D721Med (cell line): ENCODE measurements at places on chromosomes 4 and X.

DNA sequence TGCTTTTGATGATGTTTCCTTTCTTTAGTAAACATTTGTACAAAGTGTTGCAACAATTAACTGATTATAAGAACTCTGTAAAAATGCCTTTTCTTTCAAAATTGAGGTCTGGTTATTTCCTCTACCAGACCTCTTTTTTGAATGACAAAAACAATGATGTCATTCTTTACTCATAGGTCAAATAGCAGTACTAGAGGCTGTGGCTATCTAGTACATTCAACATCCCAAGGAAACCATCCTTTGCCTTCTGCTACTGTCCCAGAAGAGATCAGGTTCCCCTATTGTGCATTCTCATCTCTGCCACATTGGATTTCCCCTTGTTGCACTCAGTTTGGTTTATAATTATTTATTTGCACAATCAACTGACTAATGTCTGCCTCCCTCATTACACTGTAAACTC lies 19.1 kb upstream of the MAD2L1 start:
- no peak for DNase-seq

- no peak for DNase-seq
These were observed 382.2 kb upstream of the IGFBP7 start for GRCh38 chr4:57492251-57492878.

GRCh38 chrX:110162867-110163266 lies 155.0 kb downstream of the AMMECR1 start:
- no peak for DNase-seq

DNA sequence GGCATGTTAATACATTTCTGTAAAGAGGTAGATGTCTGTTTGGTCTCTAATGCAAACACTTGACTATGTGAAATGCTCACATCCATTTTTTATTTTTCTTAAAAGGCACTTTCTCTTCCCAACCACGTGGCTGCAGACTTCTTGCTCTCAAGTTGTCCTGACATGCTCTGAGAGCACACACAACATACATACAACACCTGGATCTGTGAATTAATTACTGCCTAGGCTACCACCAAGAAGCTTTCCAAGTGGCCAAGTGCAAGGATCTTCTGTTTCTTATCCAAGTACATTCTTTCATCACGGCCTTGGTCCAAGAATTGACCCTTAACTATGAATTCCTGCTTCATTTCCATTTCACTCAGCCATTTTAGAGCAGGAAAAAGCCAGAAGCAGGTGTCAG lies 110.8 kb downstream of the SPRY1 start:
- no peak for DNase-seq

GRCh38 chrX:47802589-47802988 lies 34.1 kb upstream of the ZNF81 start:
- DNase-seq: no peak

DNA sequence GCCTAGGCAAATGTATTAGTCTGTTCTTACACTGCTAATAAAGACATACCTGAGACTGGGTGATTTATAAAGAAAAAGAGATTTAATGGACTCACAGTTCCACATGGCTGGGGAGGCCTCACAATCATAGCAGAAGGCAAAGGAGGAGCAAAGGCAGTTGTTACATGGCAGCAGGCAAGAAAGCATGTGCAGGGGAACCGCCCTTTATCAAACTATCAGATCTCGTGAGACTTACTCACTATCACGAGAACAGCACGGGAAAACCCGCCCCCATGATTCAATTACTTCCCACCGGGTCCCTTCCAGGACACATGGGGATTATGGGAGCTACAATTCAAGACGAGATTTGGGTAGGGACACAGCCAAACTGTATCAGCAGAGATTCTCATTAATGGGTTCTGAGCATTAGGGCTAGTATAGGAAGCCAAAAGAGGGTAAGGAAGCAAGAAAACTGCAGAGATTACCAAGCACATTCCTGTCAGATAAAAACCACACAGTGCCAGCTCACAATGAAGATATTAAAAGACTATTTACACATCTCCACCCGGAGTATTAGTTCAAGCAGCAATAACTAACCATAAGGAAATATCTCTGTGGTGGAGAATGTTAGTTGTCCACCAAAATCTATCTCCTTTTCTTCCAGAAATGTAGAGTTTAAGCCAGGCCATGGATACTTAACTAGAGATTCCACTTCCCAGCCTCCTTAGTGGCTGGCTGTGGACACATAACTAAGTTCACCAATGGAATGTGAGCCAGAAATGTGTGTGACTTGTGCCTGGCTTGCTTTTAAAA lies 61.2 kb upstream of the HOPX start:
- no peak for DNase-seq

DNA sequence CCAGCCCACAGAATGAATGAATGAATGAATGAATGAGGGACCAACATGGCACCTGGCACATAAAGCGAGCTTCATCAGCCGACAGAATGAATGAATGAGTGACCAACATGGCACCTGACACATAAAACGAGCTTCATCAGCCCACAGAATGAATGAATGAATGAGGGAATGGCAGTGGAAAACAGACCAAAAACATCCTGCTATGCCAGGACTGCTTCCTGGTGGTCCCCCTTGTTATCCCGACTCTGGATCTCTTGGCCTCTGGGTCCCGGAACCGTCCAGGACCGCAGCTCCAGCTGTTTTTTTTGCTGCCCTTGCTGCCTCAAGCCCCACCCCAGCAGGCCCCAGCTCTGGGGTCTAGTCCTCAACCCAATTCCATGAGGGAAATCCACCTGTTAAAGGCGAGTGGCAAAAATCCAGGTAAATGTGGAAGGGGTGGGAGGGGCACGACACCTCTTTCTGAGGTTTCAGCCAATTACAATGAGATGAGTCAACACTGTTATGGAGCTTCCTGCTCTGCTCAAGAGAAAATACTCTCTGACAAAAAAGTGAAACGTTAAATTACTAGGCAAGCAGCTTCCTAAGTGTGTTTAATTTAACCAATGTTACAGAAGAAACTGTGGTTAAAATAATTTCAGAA lies 72.0 kb upstream of the MTNR1A start:
- no peak for DNase-seq

- no peak for DNase-seq
These were observed 54.8 kb downstream of the C4orf51 start for GRCh38 chr4:145734576-145735346.

- DNase-seq: no peak
These were observed 180.4 kb downstream of the CPEB2 start for GRCh38 chr4:15182600-15183220.

DNA sequence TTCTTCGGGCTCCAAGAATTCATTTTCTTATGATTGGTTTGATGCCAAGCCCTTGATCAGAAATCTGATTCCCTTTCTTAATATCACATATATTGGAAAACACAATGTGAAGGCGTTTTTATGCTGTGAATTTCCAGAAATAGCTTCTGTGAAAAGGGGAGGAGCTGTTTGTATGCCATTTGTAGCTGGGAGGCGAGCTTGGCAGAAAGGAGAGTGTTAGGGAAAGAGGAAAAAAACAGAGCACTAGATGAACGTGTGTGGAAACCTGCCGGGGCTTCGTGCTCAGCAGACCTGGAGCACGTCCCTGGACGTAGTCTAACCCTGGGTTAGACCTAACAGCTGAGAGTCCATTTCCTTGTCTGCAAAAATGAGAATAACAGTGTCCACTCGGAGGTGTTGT lies 3.4 kb downstream of the CLCN4 start:
- DNase-seq: no peak

DNA sequence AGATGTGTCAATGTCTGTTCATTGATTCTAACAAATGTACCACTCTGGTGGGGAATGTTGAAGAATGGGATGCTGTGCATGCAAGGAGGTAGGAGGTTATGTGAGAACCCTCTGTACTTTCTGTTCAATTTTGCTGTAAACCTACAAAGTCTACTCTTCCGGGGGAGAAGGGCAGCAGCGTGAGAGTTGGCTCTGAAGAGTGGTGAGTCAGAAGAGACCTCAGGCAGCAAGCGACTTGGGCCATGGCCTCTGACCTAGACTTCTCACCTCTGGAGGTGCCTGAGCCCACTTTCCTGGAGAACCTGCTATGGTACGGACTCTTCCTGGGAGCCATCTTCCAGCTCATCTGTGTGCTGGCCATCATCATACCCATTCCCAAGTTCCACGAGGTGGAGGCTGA lies 26.7 kb downstream of the MANBA start:
- DNase-seq: no peak

GRCh38 chrX:108097380-108097779 lies 5.8 kb downstream of the ATG4A start:
- DNase-seq: no peak

GRCh38 chrX:7347465-7347864 lies 199.5 kb upstream of the PUDP start:
- no peak for DNase-seq

DNA sequence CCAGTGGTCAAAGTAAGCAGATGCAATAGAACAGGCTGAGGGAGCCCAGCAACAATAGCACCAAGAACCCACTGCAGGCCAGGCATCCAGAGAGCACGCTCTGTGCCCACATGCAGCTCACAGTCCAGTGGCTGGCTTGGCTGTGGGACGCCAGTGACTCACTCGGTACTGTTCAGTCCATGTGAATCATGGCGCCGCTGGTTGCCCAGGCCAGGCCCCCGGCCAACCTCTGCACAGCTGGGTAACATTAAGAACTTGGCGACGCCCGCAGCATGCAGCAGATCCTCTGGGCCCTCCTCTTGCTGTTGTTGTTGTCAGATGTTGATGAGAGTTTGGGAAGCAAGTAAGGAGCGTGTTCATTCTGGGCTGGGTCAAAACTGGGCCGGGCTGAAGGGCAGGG lies 60.5 kb downstream of the MSX1 start:
- DNase-seq: no peak

- DNase-seq: no peak
These were observed 223.0 kb downstream of the PAPSS1 start for GRCh38 chr4:107497054-107497453.

- no peak for DNase-seq
These were observed 55.3 kb upstream of the RAPGEF2 start for GRCh38 chr4:159047478-159048165.

DNA sequence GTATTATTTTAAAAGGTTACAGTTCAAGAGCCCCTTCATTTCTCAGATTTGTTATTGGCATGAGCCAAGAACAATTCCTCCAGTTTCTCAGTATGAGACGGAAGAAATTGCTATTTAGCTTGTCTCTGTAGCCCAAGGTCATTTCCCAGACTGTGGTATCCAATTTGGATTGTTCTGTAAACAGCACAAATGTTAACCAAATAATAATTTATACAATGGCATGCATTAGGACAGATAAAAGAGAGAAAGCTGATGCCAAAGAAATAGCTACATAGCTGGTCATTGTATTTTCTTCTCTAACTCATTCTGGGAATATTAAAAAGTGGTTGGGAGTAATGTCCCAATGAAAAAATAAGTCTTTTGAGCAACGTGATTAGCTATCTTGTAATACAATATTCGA lies 134.6 kb upstream of the NPY2R start:
- no peak for DNase-seq

DNA sequence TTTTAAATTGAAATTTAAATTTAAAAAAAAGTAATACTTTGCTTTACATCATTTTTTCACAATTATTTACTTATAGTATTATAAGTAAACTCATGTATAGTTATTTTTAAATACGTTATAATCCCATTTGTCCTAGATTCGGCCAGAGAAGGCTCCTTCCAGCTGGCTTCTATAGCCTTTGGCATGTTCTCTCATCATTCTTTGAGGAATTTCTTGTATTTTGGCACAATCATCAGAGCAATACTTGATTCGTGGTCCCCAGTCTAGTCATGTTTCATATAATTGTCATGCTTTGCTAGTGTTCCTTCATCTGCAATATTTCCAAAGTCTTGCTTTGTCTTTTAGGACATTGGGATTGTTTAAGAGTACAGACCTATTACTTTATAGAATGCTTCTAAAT lies 1037.9 kb upstream of the AGA start:
- no peak for DNase-seq

GRCh38 chr4:6885953-6886557 lies 23.6 kb upstream of the TBC1D14 start:
- DNase-seq: no peak

DNA sequence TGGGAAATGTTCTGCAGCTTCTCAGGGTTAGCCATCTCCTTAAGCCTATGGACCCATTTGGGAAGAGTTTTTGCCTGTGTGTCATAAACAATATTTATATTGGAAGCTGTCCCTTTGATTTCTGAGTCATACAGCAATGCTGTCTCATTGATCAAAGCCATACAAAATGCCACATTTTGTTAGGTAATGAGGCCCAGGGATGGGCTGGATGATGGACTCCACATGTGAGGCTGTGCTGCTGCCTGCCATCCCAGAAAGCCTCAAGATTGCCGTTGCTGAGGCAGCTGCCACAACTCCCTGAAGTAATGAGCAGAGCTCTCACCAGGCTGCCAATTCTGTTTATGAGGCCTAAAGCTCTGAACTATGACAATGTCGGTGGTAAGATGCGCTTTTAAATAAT lies 12.2 kb upstream of the GJB1 start:
- DNase-seq: no peak
